ENCODE measurements at places on chromosomes 11 and 22.
A peak's percentile ranks its signal among the peaks of the same experiment; 100 is the strongest.

GRCh38 chr11:75150879-75151278, at the start of gene SLCO2B1:
Gene SLCO2B1 (plus strand): TSS chr11:75151107. CDS start chr11:75151382, 275 bp downstream.
- no peak for DNase-seq

GRCh38 chr11:69593851-69594250, 47.1 kb upstream of the CCND1 start:
- DNase-seq: no peak

- DNase-seq: no peak
These were observed 959 bp upstream of the GP1BB start for GRCh38 chr22:19722178-19722981.

- no peak for DNase-seq
These were observed 86.2 kb downstream of the NXPE2 start for GRCh38 chr11:114764563-114764962.

- DNase-seq: no peak
These were observed 22.8 kb downstream of the THOC5 start for GRCh38 chr22:29530716-29531115.

DNA sequence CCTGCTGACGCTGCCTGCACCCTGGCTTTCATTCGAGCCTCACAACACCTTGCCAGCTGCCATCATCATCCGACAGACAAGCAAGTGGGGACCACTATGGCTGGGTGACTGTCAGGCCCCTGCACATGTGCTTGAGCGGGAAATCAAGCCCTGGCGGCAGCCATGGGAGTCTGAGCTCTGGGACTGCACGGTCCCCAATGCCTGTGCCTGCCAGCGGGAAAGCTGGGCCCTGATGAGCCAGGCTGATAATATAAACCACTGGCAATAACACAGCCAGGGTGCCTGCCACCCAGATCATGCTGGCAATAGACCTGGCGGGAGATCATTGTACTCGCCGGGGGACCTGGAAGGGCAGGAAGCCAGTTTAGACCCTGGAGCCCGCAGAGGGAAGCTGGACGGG, 2.5 kb downstream of the FGF3 start:
- no peak for DNase-seq

DNA sequence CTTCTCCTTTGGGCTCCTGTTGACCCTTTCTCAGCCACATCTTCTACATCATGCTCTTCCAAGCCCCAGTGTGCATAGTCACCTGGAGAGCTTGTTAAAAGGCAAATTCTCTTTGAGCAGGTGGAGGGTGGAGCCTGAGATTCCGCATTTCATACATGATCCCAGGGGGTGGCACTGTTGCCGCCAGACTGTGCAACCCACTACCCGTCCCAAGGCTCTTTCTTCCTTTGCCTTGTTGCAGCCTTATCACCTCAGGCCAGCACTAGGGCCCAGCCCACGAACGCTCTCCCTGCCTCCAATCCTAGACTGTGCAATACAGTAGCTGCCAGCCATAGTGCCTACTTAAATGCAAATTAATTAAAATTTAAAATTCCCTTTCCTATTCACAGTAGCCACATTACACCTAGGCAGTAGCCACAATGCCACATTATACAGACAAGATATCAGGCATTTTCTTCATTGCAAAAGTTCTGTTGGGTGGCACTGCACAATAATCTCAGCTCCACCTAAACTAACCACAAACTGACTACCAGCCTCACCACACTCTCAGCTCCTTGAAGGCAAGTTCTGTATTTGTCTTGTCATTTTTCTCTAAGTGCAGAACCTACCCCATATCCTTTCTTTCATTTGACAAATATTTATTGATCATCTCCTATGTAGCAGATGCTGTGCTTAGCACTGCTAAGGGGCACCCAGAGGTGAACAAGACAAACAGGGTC, 4.6 kb upstream of the KCNJ5 start:
- no peak for DNase-seq

DNA sequence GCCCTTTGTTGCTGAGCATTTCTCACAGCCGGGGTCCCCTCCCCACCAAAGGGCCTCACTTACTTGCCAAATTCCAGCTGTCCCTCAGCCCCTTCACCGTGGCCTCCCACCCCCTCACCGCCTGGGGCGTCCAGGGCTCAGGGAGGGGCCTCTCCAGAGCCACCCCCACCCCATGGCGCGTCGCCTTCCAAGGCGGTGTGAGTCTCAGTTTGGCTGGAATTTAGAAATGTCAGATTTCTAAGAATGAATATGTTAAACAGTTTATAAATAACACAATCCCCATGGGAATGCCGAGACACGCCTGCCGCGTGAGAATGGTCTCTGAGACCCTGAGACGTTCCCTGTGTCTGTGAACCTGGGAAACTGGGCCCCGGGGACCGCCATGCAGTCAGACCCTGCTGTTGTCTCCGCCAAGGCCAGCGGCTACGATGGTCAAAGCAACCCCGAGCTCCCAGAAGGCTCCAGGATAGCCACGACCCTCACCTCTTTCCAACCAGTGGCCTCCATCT, 28.9 kb downstream of the CELSR1 start:
- DNase-seq: no peak

- DNase-seq: no peak
These were observed 150.8 kb upstream of the MTMR2 start for GRCh38 chr11:96074551-96075310.

- DNase-seq: no peak
These were observed 11.7 kb upstream of the SORL1-AS1 start for GRCh38 chr11:121464352-121464946.

- DNase-seq: no peak
These were observed 624 bp upstream of the B4GALNT4 start for GRCh38 chr11:368414-369335.

DNA sequence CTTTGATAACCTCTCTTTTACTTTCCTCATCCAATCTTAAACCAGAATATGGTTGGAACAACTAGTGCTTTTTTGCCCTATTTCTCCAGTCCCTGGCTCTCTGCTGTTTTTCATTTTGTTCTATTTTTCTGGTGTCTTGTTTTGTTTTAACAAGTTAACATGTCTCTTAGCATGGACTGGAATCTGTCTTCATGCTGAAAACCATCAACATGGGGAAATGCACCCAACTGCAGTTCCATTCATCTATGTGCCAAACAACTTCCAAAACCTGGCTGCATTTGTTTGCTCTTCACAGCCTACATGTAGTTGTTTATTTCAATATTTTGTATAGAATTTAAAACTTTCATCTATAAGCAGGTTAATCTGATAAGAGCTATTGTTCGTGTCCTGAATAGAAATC, 46.8 kb upstream of the NOX4 start:
- DNase-seq: no peak

- DNase-seq: no peak
These were observed 216.6 kb downstream of the CEP164 start for GRCh38 chr11:117544130-117544800.

GRCh38 chr11:86442827-86443226, 68.1 kb downstream of the CCDC81 start:
- no peak for DNase-seq

GRCh38 chr11:2930704-2931419, 1.6 kb upstream of the PHLDA2 start:
- peak; percentile 71 for DNase-seq

DNA sequence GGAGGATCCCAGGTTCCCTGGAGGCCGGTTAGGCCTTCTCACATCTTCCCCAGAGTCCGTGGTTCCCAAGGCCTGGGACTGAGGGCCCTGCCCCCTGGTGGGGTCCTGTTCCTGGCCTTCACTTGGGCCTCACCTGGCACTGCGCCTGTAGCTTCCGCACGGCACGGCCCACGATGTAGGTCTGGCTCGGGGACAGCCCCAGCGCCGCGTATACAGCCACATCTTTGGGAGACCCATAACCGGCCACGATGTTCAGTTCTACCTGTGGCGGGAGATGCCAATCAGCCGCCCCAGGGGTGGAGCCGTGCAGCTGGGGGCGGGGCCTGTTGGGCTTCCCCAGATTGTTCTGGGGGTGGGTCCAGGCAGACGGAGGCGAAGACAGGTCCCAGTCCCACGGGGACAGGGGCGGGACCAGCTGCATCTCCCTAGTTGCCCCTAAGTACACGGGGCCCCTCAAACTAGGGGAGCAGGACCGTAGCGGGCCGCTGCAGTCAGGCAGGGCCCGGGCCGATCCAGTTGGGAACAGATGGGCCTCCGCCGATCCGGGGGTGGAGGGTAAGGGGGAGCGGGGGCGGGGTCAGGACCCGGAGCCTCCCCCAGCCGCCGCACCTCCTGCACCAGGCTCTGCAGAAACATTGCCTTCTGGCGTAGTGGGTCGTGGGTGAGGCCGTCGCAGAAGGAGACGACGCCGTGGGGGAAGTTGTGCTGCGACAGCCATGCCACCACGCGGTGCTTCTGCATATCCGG, 10.1 kb downstream of the AIP start:
- no peak for DNase-seq

GRCh38 chr11:57541169-57541568, 3.8 kb downstream of the SMTNL1 start:
- DNase-seq: no peak

- DNase-seq: no peak
These were observed 10.7 kb downstream of the CD6 start for GRCh38 chr11:60982184-60982583.

- DNase-seq: no peak
These were observed 36.9 kb downstream of the CPT1A start for GRCh38 chr11:68804786-68805185.

- no peak for DNase-seq
These were observed 41.7 kb downstream of the THAP12 start for GRCh38 chr11:76339221-76339620.

GRCh38 chr11:43377389-43377788, 18.7 kb downstream of the TTC17 start:
- no peak for DNase-seq

DNA sequence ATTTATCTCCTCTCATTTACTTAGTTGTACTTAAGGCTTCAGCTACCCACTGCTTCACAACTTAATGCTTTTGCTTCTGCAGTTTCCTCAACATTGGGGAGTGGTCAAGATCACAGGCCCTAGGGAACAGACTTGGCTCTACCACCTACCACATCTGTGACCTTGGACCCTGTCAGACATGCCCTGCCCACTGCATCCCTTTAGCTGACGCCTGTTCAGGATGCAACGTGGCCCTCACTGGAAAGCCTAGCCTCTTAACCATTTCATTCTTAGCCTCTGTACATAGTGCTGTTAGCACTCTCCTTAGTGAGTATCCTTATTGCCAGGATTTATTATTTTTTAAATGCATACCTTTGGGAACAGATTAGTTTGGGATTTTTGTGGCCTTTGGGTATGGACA, 34.4 kb downstream of the TNRC6B start:
- DNase-seq: no peak

GRCh38 chr11:9139628-9140357, 48.4 kb upstream of the SCUBE2 start:
- no peak for DNase-seq

- DNase-seq: no peak
These were observed 376.7 kb upstream of the DDI1 start for GRCh38 chr11:103659743-103660142.

GRCh38 chr11:873706-874105, 31.1 kb downstream of the TSPAN4 start:
- no peak for DNase-seq

DNA sequence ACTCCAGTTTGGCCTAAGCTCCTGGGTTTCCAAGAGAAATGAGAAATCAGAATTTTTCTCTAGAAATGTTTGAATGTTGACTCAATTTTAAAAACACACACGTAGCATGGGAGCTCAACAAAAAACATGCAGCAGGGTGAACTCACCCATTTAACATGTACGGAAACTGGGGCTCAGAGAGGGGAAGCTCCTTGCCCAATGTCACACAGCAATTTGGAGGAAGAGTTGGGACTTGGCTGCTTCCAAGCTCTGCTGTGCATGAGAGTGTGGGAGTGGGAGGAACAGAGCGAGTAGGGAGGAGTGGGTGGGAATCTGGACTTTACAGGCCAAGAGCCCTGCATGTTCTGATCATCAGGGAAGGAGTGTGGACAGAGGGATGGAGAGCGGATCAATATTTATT, 5.9 kb downstream of the TPST2 start:
- DNase-seq: no peak

GRCh38 chr11:62108017-62108750, 15.6 kb upstream of the INCENP start:
- peak; percentile 53 for DNase-seq

DNA sequence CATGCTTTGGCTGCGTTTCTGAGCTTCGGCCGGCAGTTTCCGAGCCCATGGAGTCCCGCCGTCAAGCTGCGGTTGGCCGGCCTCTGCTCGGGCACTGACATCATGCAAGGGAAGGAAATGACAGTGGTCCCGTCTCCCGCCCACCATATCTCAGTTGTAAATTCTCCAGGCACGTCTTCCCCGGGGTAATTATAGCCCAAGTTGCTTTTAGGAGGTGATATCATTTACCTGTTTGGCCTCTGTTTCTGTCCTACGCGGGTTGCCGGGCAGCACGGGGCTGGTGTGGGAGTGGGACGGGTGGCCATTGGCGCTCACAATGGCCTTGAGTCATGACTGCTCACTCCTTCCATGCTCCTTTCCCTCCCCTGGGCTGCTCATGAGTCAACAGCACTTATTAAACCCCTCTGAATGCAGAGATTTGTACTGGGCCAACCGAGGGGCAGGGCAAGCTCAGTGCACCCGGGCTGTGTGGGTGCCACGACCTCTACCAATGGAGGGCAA, 4.2 kb upstream of the ANO1 start:
- no peak for DNase-seq

GRCh38 chr22:44196731-44197131, 16.0 kb downstream of the PARVG start:
- DNase-seq: no peak

GRCh38 chr11:46342239-46342638, 5.0 kb upstream of the DGKZ start:
- DNase-seq: no peak

GRCh38 chr22:50247748-50248147, 2.9 kb upstream of the TUBGCP6 start:
- DNase-seq: peak; percentile 65

DNA sequence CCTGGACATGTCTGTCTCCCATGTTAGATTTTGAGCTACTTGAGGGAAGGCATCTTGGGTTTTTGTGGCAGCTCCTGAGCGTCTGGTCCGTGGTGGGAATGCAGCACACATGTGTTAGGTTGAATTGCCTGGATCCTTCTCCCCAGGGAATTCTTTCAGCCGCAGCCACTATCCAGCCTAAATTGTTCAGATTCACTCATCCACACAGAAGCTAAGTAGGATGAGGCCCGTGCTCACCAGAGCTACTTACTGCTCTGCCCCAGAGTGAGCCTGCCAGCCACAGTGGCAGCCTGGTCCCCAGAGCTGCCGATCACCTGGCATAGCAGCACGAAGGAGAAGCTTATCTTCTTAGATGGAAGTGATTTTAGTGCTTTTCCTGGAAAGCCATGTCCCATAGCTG, 34.4 kb upstream of the SORL1-AS1 start:
- no peak for DNase-seq

DNA sequence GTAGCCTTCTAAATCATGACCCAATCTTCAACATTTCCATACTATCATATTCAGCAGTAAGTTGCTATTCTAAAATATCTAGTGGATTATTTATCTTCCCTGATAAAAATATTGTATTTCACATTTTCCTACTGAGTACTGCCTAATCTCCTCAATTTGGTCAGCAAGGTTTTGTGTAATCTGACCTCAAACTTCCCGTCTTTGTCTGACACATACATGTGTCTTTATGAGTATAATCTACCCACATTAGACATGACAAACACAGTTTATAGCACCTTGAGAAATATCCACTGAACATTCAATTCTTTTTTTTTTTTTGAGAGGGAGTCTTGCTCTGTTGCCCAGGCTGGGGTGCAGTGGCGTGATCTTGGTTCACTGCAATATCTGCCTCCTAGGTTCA, 113.7 kb upstream of the LUZP2 start:
- no peak for DNase-seq

GRCh38 chr22:29152045-29152953, 53.4 kb upstream of the EMID1 start:
- DNase-seq: no peak

Data from NCI-H774 (cell line).